ENCODE measurements at places on chromosomes 7 and 10.

- DNase-seq, result no peak
These were observed 526.5 kb downstream of the PARD3 start for GRCh38 chr10:34288634-34289033.

DNA sequence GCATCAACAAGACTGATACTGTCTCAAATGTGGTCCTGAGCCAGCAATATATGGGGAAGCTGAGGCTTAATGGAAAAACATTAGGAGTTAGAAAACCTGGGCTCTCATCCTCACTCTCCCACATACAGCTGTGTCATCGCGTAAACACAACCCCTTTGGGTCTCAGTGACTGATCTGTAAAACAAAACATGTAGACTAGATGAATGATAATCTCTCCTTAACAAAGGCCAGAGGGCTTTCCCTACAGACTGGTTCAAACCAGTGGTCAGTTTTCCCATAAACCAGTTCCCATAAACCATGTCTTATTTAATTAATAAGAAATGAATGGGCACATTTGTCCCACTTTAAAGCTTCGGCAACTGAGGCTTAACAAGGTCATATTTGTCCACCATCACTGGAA lies 48.1 kb downstream of the OSBPL3 start:
- DNase-seq, result no peak

DNA sequence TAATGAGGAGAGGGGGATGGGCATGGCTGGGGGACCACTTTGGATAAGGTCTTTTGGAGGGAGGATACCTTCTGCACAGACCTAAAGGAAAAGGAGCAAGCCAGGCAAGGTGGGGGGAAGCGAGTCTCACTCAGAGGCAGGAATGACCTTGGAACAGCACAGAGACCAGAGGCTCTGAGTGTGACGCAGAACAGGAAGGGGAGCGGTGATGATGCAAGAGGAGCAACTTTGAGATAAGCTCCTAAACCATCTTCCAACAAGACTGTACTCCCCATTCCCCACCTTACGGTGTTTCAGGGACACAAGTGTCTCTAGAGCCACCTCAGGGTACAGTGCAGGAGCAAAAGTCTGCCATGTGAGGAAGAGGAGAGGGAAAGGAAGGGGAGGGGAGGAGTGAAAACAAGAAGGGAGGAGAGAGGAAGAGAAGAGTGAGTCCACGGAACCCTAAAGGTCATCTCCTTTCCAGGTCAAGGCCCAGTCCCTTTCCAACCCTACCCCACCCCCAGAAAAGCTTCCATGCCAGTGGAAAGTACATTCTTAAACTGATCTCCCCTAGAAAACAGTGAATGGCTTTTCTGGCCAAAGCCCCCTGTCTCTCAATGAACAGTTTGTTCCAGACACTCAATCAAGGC lies 54.1 kb downstream of the JAZF1 start:
- peak; percentile 54 for DNase-seq

GRCh38 chr10:86362129-86362527 lies 4.5 kb downstream of the GRID1 start:
- DNase-seq, result no peak

GRCh38 chr10:4685904-4686643 lies 139.9 kb upstream of the AKR1E2 start:
- no peak for DNase-seq

- no peak for DNase-seq
These were observed 250.5 kb upstream of the PCDH15 start for GRCh38 chr10:55051515-55051914.

- no peak for DNase-seq
These were observed 58.2 kb downstream of the BPGM start for GRCh38 chr7:134704827-134705226.

DNA sequence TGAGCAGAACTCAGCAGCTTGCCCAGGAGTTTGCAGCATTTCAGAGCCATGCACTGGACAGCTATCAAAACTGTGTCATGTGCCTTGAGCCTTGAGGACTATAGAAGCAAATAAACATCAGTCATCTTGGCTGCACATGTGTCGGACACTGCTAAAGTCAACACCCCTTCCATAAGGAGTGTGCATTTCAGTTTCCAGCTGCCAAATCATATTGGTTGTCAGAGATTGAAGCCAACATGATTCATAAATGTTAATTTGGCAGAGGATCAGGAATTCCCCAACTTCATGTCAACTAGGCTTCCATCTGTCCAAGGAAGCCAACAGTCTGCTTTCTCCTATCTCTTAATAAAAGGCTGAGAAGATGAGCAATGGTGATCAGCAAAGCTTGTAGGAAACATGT lies 32.8 kb downstream of the SLC16A12 start:
- DNase-seq, result no peak

DNA sequence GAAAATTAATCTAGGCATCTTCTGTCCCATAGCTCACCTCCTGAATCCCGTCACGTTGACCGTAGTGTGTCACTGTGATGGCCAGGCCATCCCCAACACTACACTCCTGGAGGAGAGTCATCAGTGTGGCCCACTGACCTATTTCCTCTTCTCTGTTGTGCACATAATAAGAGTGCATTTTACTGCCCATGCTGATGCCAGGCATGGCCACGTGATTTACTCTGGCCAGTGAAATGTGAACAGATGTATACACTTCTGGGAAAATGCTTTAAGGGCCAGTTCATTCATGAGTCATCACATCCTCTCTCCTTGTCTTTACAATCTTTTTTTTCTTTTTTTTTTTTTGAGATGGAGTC lies 101.9 kb upstream of the PIP4K2A start:
- peak; percentile 11 for DNase-seq

DNA sequence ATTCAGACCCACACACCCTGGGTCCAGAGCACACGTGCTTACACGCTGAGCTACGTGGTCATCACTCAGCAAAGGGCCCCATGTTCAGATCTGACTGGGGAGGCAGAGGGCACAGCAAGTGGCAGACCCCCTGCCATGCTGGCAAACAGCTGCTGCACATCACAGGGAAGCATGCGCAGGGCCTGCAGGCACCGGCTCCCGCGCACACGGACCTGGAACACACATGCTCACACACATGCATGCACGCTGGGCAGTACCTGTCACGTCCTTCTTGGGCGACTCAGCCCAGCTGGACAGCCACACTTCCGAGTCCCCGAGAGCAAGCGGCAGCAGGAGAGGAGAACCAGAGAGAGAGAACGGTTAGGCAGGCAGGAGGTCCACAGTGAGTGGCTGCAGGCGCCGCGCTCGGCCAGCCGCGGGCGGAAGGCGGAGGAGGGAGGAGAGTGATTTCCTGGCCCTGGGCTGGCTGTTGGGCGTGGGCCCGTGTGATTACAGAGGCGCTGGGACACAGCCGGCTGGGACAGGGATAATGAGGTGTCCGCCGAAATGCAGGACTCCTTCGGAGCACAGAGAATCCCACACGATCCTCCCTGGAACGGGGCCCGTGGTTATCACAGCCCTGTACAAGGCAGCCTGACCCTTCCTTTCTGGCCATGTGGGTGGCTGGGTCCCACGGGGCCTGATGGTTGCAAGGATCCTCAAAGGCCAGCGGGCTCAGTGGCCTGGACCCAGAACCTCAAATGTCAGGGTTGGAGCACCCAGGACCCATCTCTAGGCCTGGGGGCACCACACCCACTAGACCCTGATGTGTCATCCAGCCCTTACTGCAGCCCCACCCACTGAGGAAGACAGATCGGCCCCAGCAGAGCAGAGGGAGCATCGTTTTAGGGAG lies 175.1 kb downstream of the NEURL1 start:
- DNase-seq, result peak; percentile 81

- DNase-seq, result no peak
These were observed 130.4 kb upstream of the GDF10 start for GRCh38 chr10:47169581-47169980.

GRCh38 chr7:80583901-80584300 lies 54.5 kb upstream of the CD36 start:
- DNase-seq, result no peak
